ENCODE measurements at places on chromosomes 1 and 21. TPM values are rescaled to one million over a fixed set of nuclear protein-coding genes. Genes with fewer than 3 reads are reported as not detected.

- no peak for DNase-seq
These were observed 92.1 kb downstream of the NIBAN1 start for GRCh38 chr1:184881941-184882913.

DNA sequence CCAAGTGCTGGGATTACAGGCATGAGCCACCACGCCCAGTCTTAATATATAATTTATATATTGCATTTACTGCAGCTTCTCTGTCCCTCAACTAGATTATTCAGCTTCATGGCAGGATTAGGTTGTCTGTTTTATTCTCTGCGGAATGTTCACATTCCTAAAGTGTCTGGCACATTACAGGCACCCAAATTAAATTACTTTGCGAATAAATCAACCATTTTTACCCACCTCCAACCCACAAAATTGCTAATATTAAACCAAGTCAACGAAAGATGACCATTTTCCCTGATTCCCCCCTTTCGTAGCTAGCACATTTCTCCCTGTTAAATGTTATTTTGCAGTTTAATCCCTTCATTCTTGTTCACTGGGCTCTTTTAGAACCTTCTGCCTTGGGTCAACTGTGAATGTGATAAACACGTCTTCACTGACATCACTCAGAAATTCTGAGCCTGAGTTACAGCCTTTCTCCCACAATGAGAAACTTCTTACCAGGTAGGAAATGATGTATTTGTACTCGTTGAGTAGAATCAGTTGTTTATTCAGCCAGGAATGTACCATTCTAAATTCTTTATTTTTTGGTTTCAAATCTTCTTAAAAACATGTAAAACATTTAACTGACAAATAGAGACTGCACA lies 35.9 kb downstream of the THAP3 start:
- DNase-seq, result no peak

DNA sequence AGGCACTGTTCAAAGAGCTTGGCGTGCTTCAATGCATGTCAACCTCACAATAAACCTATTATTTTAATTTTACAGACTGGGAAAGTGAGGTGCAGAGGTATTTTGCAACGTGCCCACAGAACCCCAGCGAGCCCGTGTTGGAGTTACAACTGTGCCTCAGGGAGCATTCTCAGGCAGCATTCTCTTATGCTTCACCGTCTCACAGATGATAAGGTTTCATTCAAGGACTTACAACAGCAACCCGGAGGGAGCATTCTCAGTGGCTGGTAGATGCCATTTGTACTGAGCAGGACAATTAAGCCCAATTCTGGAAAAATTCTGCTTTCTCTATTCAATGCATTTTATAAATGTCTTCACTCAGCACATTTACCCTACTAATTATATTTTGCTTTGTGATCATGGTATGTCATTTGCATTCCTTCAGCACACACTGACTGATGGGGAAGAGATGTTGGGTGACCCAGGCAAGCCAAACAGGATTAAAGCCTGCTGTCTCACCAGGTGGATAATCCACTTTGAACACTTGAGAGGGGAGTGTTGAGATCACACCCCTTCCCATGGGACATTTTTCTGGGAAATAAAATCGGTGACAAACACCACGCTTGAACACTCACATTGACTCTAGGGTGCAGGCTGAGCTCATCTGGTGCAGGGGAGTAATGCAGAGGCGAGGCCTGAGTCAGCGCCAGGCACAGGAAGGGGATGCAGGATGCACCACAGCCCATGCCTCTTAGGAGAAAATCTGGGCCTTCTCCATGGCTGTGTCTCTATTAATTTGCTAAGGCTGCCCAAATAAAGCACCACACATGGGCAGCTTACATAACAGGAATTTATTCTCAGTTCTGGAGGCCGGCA lies 113.9 kb downstream of the CLIC6 start:
- no peak for DNase-seq

DNA sequence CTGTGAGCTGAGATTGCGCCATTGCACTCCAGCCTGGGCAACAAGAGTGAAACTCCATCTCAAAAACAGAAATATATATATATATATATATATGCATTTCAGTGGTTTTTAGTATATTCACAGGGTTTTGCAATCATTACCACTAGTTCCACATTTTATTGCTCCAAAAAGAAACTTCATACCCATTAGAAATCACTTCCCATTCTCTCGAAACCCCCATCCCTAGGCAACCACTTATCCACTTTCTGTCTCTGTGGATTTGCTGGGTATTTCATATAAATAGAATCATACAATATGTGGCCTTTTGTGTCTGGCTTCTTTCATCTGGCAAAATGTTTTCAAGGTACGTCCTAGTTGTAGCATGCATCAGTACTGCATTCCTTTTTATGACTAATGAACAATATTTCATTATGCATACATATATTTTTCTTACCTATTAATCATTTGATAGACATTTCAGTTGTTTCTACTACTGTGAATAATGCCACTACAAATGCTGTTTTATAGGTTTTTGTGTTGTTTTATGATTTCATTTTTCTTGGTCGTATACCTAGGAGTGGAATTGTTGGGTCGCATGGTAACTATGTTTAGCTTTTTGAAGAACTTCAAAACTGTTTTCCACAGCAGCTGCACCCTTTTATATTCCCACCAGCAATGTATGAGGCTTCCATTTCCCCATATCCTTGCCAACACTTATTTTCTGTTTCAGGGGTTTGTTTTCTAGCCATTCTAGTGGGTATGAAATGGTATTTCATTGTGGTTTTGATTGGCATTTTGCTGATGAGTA lies 95.9 kb downstream of the PHTF1 start:
- no peak for DNase-seq

GRCh38 chr21:8989261-8989711 lies 1532.1 kb upstream of the TPTE start:
- DNase-seq, result no peak

DNA sequence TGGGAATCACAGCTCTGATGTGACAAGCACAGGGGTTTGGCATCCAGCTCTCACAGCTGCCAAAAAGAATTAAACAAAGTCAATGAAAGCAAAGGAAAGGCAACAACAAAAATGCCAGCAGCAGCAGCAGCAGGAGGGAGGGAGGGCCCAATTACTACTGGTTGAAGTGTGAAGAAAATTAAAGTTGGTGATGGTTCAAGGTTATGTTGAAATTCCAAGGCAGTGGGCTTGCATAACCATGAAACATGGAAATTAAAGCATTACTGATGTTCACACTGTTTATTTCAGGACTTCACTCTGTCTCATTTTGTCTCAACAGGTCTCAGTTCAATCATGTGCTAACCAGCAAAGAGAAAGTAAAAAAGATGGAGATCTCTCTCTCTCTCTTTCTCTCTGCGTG lies 220.3 kb upstream of the LYPLAL1 start:
- DNase-seq, result peak; percentile 73

GRCh38 chr1:215539803-215540570 lies 27.1 kb upstream of the KCTD3 start:
- peak; percentile 12 for DNase-seq

GRCh38 chr1:34976384-34977209 lies 8.6 kb downstream of the TMEM35B start:
- DNase-seq, result no peak

GRCh38 chr1:1069056-1069710 lies 4.9 kb downstream of the RNF223 start:
- DNase-seq, result peak; percentile 77

- DNase-seq, result peak; percentile 68
These were observed 102.2 kb downstream of the CASZ1 start for GRCh38 chr1:10694274-10694632.

GRCh38 chr1:163170331-163170730 lies 32.4 kb downstream of the RGS5 start:
- no peak for DNase-seq

The COL8A2 gene
- total RNA-seq, result 39.8 TPM

The PROX1 gene
- 15.6 TPM for total RNA-seq

The HOOK1 gene
- total RNA-seq, result 9.6 TPM

The PRAMEF20 gene
- total RNA-seq, result not detected

The PIK3CD gene
- 3.1 TPM for total RNA-seq

The MPL gene
- not detected for total RNA-seq

All from tongue (tissue), 3 donors.